ENCODE measurements at places on chromosomes 2 and 18. TPM values are rescaled to one million over a fixed set of nuclear protein-coding genes. Genes with fewer than 3 reads are reported as not detected.

- no peak for DNase-seq
These were observed 22.7 kb downstream of the PTPN4 start for GRCh38 chr2:119782308-119783027.

The ADCYAP1 gene
- not detected for total RNA-seq

DNA sequence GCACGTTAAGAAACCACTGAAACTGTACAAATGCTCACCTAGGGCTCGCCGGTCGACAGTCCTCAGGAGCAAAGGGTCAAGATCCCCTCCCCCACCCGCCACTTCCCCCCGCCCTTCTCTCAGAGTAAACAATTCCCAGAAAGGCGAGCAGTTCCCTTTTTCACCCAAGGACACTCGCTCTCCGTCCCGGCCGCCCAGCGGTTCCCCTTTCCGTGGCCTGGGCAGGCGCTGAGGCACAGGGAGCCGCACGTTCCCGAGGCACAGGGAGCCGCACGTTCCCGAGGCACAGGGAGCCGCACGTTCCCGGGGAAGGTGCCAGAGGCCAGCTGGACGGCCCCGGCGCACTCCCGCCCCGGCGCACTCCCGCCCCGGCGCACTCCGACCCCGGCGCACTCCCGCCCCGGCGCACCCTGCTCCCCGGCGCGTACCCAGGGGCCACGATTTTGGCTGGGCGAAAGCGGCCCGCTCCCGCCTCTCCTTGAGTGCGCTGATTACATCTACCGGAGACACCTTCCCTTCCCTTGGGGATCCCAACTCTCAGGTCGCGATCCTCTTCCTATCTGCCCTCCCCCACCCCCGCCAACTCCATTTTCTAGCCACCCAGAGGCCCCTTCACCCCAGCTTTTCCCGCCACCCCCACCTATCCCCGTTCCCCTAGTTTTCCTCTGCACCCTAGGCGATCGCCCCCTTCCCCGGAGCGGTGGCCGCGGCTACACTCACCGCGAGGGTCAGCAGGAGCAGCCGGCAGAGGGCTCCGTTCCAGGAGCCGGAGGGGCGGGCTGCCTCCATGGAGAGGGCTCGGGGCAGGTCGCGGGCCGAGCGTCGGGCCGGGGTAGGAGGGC is 817 bp downstream of the DSC2 start:
- DNase-seq, result peak; percentile 83

The TXNL4A gene
- total RNA-seq, result 22.8 TPM

The CHRNG gene
- total RNA-seq, result not detected

- DNase-seq, result no peak
These were observed 61.7 kb upstream of the SPTBN1 start for GRCh38 chr2:54394392-54394791.

The ANO7 gene
- 1.1 TPM for total RNA-seq
